ENCODE measurements at places on chromosomes 6 and 20.

DNA sequence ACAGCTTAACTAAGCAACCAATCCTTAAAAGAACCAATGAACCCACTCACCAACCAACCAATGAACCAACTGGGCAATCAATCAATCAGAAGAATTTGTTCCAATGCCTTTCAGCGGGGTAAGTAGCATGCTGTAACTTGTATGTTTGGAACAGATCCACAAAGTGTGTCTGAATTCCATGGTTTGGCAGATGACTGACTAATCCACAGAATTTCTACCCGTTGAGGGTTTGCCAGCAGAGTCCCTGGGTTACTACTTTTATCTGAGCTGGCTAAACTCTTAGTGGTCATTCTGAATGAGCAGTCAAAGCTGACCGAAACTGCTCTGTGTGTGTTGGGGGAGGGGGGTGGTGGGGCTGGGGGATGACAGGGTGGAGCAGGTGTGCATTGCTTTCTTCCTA lies 125.0 kb upstream of the JAG1 start:
- DNase-seq, result no peak

DNA sequence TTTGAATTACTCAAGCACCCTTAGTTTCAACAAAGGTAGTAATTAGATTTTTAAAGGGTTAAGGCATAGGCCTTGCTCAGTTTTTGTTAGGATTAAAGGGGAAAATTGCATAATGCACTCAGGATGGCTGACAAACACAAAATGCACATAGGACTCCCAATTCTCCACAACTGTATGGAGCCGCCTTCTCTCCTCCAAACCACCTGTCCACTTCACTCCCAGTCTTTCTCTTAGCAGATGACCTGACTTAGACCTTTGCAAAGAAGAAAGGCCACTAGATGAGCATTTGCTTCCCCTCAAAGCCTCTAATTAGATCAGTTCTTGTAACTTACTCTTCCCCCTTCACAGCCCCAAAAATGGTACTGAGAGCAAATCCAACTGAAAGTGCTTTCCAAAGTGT lies 20.1 kb downstream of the NSFL1C start:
- no peak for DNase-seq

DNA sequence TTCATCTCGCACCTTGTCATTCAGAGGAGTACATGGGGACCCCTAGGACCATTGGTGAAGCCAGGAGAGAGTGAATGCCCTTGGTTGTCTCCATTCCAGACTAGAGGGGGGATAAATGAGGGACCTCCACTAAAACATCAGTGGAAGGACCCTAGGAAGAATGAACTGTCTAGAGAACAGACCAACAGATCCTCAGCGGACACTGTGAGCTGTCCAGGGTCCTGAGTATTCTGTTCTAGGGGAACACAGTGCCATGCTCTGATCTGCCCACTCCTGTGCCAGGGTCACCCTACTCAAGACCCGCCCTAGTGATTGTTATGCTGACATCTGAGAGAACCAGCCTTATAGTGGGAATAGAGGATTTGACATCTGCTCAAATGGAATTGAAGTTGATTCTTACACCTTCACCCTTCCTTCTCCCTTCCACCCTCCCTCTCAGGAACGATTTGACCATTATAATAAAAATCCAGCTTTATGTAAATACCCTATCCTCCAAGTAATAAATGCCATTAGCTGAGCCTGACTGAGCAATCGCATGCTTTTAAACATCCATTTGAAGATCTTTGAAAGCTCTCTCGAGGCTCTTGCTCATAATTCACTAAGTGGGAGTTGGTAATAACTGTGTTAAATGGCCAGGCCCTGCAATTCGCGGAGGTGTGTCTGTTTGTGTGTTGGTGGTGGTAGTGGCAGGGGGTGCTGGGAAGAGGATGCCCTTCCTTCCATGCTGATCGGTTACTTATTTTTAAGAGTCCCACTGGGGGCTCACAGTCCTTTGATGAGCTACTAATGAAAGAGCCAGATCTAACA lies 43.6 kb upstream of the SLC32A1 start:
- DNase-seq, result no peak

DNA sequence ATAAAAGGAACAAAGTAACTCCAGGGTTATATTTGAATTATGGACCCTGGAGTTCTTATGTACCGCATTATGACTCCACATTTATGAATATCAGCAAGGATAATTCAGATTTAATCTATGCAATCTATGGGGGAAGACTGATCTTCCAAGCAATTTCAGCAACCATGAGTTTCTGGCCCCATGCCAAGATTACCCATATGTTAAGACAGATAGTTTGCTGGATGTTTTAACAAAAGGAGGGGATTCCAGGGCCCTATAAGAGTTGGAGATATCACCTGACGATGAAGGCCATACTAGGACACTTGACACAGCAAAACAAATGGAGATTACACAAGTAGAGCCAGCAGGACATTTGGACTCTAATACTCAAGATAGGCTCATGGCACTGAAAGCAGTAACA lies 45.9 kb upstream of the PLN start:
- DNase-seq, result no peak

GRCh38 chr6:73579389-73579788 lies 58.6 kb upstream of the EEF1A1 start:
- DNase-seq, result peak; percentile 26

GRCh38 chr6:154619146-154619545 lies 108.7 kb upstream of the CNKSR3 start:
- no peak for DNase-seq

DNA sequence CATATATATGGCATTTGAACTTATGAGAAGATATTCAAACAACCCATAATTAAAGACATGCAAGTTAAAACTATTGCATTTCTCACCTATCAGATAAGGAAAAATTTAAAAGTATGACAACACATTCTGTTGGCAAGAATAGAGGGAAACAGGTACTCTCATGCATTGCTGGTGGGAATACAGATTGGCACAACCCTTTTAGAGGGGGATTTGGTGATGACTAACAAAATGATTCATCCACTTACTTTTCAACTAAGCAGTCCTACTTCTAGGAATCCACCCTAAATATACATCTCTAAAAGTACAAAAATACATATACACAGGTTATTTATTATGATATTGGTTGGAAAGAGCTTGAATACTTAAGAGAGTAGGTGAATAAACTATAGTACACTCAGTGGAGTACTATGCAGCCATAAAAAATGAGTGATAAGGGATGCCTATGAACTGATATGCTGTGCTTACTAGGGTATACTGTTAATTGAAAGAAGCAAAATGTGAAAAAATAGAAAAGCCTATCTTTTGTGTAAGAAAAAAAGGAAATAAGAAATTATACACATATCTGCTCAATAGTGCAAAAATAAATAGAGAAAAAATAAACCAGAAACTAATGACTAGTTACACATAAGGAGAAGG lies 42.2 kb downstream of the ADAT2 start:
- DNase-seq, result no peak

DNA sequence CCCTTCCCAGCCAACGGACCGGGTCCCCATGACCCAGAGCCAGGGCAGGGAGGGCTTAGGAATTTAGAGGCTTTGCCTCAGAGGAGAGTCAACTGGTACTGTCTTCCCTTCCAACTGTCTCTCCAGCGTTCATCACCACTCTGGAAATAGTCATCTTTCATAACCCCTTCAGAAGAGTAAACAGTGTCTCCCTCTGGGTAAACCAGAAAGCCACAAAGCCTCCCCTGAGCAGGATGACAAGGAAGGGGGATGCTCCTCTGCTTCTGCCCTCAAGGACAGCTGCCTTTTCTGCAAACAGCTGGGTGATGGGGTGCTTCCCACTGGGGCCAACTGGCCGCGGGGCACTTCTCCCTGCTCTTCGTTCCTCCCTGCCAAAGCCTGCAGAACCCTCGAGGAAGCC lies 90.1 kb downstream of the PSMG4 start:
- no peak for DNase-seq

DNA sequence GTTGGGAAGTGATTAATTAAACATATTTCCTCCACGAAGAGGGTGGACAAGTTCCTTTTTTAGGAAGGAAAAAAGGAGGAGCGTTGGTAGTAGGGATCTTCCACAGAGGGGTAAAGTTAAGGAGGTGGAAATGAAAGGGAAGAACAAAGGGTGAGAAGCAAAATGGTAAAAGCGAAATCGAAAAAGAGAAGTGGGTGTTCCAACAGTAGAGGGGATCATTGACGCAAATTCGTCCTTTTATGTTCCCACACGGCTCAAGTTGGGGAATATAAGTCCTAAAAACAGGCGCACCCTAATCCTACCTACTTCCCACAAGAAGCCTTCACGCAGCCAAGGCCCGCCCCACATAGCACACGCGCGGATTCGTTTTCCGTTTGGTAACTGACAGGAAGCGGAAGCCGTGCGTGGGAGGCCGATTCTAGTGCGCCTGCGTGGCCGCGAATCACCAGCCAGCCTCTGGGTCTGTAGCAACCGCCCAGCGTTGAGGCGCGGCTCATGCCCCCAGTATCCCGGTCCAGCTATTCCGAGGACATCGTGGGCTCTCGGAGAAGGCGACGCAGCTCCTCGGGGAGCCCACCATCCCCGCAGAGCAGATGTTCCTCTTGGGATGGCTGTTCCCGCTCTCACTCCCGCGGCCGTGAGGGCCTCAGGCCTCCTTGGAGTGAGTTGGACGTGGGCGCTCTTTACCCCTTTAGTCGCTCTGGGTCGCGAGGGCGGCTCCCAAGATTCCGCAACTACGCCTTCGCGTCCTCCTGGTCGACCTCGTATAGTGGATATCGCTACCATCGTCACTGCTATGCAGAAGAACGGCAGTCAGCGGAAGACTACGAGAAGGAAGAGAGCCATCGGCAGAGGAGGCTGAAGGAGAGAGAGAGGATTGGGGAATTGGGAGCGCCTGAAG lies at the start of gene NKAPL:
NKAPL (plus strand) TSS at position 421 of the 901 bp plus-strand sequence; CDS start at position 496, 75 bp downstream.
- peak; percentile 71 for DNase-seq

DNA sequence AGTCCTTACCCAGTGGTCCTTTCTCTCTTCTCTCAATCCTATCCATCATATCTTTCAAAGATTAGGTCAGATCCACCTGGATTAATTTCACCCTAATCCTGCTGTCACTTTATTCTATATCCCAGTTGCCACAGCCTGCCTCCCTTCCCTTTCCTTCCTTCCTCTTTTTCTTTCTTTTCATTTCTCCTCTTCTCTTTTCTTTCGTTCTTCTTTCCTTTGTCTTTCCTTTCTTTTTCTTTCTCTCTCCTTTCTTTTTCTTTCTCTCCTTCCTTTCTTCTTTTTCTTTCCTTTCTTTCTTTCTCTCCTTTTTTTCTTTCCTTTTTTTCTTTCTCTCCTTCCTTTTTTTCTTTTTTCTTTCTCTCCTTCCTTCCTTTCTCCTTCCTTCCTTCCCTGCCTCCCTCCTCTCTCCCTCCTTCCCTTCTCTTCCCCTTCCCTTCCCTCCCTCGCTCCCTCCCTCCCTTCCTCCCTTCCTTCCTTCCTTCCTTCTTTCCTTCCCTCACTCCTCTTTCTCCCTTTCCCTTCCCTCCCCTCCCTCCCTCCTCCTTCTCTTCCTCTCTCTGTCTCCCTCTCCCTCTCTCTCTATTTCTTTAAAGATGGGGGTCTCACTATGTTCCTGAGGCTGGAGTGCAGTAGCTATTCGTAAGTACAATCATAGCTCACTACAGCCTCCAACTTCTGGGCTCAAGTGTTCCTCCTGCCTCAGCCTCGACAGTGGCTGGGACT lies 15.1 kb upstream of the RPN2 start:
- no peak for DNase-seq

DNA sequence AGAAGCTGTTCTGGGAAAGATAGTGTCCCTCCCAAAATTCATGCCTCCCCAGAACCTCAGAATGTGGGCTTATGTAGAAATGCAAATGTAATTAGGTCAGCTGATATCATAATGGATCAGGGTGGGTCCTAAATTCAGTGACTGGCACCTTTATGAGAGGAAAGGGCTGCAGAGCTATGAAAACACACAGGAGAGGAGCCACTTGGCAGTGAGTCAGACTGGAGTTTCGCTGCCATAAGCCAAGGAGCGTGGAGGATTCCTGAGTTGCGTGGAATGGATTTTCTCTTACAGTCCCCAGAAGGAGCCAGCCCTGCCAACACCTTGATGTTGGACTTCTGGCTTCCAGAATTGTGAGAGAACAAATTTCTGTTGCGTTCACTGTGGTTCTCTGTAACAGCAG lies 249.8 kb upstream of the PMEPA1 start:
- peak; percentile 52 for DNase-seq

GRCh38 chr6:90293319-90293953 lies 3.2 kb downstream of the BACH2 start:
- DNase-seq, result no peak

- DNase-seq, result no peak
Observed at GRCh38 chr6:18185624-18186023, 30.4 kb downstream of the KDM1B start.
